ENCODE measurements at places on chromosomes 3 and 15.

DNA sequence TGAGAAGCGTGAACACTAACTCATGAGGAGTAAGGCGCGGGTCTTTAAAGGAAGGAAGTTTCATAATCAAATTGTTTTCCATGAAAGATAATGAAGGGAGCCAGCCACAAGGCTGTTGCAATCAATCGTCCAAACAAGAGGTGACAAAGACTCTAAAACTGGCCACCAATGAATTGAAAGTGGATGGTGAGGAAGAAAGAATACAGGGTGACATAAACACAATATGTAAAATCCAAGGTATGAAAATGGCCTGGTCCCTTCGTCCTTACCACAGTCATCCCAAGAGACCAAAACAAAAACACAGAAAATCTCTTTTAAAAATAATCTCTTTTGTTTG is 12.0 kb downstream of the CD86 start:
- no peak for DNase-seq

DNA sequence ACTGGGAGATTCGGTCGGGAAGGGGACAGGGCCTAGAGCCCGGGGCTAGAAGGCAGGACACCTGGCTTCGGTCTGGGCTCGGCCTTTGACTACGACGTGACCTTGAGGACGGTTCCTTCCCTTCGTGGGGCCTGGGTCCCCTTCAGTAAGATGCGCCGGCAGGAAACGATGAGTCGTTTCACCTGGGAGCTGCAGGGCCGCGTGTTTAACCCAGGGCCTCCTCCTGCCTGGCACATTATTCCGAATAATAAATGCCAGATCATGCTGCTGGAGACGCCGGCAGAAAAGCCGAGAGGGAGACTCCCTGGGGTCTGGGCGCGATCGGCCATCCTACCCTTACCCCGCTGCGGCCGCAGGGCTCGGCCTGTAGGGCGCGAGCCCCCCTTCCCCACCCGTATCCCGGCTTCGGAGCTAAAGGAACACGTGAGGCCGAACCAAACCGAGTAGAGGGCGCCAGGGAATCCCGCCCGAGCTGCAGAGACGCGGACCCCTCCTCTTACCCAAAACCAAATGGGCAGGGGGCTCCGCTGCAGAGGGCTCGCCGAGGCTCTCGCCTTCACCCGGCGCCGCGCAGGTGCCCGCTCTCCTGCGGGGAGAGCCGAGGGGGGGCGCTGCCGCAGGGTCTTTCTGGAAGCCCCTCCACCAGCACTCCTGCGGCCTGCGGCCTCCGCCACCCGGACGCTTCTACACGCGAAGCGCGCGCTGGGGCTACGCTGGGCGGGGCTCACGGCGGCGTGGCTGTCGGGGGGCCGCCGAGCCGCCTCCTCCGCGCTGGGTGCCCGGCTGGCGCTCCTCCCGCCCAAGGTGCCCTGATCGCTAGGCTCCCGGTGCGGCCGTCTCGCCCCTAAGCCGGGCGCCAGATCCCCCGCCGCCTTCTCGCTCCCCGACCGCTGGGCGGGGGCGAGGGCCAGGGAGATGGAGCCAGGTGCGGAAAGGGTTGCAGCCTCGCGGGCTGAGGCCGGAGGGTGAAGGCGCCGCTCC is at the start of gene BDH1:
Gene BDH1, minus strand, starts transcription at position 688 of the 981 bp plus-strand sequence. CDS start 9,525 bp downstream, outside the sequence.
- DNase-seq = peak; percentile 76

DNA sequence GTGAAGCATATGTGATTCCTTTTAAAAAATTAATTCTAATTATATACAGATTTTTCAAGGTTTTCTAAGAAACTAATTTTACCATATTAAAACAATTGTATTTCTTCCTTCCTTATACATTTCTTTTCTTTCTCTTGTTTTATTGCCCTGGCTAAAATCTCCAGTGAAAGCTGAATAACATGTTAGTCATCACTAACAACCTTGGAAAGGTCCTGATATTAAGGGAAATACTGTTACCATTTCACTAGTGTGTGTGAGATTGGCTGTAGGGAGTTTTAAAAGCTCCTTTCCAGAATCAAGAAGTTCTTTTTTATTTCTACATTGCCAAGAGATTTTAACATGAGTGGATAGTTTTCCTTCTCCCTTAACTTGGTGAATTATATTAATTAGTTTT is 229.7 kb upstream of the EIF1B start:
- DNase-seq = no peak

- no peak for DNase-seq
Observed at GRCh38 chr15:27797765-27798164, 301.4 kb downstream of the OCA2 start.

DNA sequence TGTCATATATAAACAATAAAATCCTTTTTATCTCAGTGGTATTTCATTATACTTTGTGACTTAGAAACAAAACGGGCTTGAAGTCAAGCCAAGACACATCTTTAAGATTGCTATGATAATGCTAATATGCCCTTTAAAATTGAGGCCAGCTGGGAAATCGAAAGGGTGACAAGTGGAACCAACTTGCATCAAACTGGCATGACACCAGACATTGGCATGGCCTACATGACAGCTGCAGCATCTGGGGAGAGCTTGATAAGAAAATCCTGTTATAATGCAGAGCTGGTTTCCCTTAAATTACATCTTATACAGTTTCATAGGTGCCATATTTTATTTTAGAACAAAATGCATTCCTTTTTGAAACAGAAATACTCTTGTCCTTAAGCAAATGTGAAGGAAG is 325.2 kb downstream of the ZBBX start:
- no peak for DNase-seq

GRCh38 chr3:17136136-17136721 is 251.5 kb downstream of the PLCL2 start:
- peak; percentile 65 for DNase-seq

DNA sequence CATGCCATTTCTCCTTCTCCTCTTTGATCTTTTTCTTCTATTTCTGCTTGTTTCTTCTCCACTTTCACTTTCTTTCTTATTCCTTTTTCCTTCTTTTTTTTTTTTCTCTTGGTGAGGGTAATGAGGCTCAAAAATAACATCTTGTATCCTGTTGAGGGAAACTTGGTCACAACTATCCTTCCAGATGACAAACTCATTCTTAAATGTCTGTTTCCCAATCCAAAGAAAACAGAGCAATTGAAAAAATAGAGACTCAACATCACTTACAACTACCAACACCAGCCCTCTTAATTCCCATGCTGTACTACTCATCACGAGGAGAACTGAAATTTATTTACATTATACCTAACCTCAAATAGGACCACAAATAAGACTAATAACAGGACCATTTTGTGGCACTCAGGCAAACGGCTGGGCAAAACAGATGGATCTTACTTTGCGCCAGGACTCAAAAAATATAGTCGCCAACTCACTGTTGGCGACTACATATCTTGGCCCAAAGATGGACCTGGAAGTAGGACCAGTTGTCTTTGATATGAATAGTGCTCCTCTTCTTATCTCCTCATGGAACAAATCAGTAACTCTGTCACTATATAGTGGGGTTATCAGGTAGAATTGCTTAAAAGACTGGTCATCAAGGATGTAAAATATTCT is 343.9 kb downstream of the ZBTB20 start:
- no peak for DNase-seq

DNA sequence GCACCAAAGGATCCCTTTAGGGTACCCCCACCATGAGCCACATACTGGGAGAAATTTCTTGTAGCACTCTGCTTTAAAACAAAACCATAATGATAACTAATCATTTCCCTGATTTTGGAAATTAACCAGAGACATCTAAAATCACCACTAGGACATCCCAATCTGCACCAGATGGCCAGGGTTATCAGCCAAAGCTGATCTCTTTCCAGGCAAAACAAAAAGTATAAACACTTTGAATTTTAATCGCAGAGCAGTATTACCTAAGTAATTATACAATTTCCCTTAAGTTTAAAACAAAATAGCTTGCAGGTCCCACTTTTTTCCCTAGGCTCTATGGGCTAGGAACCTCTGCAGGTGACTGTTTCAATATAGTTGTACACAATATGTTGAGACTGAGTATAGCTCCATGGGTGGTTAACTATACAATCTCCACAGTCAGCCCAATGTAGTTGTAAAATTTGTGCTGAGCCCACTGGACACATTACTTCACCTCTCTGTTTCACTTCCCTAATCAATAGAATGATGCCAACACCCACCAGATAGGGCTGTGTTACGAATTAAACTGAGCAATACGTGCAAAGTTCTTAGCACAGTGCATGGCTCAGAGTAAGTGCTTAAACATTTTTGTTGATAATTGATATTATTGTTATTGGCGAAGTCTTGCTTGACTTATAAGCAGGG is 629 bp upstream of the NOX5 start:
- DNase-seq = no peak

DNA sequence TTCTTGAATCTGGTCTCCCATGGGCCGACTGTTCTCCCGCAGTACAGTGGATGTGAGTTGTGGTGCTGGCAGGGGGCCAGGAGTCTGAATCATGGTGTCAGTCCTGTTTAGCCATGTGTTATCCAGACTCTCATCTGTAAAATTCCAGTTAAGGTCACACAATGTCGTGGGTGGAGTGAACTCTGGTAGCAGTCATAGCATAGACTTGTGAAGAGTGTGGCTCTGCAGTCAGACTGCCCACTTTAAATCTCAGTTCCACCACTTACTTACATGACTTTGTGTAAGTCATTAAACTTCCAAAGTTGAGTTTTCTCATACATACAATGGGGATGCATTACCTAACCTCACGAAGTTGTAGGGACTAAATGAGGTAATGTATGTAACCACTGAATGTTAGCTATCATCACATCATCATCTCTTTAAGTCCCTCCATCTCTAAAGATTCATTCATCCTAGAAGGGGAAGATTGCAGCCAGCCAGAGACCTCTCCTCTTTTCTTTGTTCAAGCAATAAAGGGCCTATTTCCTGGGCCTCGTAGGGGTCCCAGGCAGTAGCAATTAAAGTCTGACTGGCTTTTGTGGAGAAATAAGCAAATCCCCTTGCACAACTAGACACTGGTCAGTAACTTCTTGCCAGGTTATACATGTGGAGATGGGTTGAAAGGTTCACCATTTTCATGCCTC is 93.9 kb downstream of the PCCB start:
- DNase-seq = no peak

- no peak for DNase-seq
Observed at GRCh38 chr15:45703670-45704328, 69.0 kb downstream of the SQOR start.

GRCh38 chr15:34119291-34119690 is 17.4 kb downstream of the PGBD4 start:
- no peak for DNase-seq

- no peak for DNase-seq
Observed at GRCh38 chr3:42684632-42685362, 540 bp upstream of the KLHL40 start.

DNA sequence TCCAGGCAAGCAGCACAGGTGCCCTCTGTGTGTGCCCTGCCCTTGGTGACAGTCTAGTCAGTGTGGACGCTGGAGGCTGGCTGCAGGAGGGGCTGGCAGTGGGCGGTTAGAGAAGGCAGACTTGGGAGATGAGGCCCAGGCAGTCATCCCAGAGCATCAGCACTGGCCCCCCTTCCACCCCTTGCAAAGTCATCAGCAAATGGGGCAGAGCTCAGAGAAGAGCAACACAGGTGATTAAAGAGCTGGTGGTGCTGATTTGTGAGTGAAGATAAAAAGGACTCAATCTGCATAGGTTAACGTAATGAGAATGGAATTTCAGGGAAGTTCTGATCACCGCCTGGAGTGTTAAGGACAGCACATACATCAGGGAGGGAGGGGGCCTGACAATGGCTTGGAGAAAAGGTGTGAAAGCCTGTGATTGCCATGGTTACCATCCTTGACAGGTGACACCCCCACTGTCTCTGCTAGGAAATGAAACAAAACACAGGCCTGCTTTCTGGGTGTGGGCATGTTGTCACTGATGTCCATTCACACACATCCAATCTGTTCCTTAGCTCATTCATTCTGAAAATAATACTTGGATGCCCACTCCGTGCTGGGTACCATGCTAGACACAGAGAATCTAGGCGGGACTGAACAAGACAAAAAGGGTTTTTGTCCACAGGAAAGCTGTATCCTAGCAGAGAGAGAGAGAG is 269.6 kb upstream of the ST8SIA2 start:
- no peak for DNase-seq

DNA sequence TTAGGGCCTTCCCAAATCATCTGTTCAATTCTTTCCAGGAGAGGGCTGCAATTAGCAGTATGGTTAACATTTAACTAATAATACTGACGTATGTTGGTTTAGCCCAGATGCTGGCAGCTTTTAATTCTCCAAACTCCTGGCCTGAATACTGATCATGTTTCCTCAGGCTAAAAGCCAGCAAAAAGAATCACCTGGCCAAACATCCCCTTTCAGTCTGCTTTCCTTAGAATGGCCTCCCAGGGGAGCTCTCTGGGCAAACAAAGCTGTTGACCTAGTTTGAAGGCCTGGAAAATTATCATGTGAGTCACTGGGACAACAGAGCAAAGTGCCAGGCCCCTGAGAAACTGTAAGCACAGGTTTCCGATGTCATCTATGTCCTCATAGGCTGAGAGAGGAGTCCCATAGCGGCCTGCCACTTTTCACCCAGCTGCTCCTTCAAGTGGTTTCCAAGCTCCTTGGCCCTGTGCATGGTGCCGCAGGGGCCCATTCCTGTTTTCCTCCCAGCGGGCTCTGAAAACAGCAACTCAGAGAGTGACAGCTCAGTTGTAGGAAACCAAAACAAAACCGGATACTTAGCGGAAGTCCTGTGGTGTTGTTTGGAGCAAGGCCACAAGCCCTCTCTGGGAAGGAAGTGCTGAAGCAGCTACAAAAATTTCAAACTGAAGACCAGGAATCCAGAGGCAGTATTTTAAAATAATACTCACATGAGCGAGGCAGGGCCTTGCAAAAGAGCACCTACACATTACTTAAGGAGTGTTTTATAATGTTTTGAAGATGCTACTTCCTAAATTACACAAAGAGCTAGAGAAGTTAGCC is 36.5 kb upstream of the RAB11A start:
- peak; percentile 69 for DNase-seq

Measured in left renal cortex interstitium (tissue), 4 donors.